Skin of body (tissue), 3 donors: ENCODE measurements at places on chromosomes 16 and 17. TPM values are rescaled to one million over a fixed set of nuclear protein-coding genes. Genes with fewer than 3 reads are reported as not detected.

Gene P2RX5
- 1.5 TPM for total RNA-seq

DNA sequence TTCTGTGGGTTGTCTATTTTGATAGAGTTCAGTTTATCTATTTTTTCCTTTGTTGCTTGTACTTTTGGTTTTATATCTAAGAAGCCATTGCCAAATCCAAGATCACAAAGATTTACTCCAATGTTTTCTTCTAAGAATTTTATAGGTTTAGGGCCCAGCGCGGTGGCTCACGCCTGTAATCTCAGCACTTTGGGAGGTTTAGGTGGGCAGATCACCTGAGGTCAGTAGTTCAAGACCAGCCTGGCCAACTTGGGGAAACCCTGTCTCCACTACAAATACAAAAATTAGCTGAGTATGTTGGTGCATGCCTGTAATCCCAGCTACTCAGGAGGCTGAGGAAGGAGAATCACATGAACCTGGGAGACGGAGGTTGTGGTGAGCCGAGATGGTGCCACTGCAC, 13.7 kb upstream of the ITGA3 start:
- no peak for DNase-seq

GRCh38 chr17:2975469-2975958, 87.9 kb downstream of the OR1D5 start:
- DNase-seq, result no peak

- no peak for DNase-seq
These were observed 1.5 kb downstream of the SCARF1 start for GRCh38 chr17:1643999-1644492.

DNA sequence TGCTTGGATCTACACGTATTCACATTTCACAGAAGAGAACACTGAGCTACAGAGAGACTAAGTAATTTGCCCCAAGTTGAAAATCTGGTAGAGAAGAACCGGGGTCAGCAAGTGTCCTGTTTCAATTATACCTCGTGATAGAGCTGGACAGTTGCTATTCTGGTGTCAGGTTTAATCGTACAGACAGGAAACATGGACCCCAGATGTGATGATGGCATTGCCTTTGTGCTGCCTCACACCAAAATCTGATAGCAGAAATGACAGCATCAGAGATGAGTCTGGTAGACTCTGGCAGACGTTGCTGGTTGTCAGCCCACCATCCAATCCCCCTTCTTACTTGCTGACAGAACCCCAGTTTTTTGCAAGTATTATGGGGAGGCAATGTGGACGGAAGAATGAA, 112.1 kb upstream of the FOXF1 start:
- DNase-seq, result no peak

DNA sequence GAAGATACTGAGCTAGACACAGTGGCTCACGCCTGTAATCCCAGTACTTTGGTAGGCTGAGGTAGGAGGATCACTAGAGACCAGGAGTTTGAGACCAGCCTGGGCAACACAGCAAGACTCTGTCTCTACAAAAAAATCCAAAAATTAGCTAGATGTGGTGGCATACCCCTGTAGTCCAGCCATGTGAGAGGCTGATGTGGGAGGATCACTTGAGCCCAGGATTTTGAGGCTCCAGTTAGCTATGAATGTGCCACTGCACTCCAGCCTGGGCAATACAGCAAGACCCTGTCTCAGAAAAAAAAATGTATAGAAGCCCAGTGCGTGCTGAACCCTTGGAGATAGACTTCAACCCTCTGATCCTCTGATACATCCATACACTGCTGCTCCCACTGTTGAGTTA, 7.2 kb upstream of the PPM1D start:
- DNase-seq, result no peak

GRCh38 chr17:40361925-40362695, 2.4 kb downstream of the GJD3 start:
- no peak for DNase-seq

- DNase-seq, result no peak
These were observed 862 bp downstream of the GLTPD2 start for GRCh38 chr17:4789701-4789950.

Gene SLC46A1
- 5.5 TPM for total RNA-seq
